ENCODE measurements at places on chromosomes 6 and 20.

DNA sequence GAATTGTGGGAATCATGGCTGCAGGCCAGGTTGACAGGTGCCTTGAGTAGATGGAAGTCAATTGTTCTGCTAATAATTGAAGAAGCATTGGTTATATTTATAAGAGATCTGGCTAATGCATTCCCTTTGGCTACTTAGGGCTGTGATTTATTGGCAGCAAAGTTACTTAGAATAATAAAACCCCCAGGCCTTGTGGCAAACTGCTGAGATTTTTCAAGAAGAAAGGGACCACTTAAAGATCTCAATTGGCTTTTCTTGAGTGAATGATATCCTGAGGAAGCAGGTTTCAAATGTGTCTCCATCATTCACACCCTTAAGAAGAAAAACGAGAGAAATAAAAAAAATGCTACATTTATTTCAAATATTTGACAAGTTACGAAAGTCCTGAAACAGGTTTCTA lies 27.4 kb downstream of the DDO start:
- no peak for DNase-seq

DNA sequence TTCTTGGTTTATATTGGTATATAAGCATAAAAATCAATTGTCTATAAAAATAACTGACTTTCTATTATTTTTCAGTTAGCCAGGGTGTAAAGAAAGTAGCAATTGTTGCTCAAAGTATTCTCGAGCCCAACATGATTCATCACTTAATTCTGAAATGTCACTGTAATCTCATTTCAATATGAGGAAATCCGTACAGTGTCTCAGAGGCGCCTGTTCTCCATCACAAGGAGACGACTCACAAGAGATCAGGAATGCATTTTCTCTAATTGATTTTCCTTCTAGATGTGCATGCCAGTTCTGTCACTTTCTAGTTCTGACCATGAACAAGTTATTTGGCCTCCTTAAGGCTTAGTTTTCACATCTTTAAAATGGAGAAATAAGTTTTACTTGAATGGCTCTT lies 753.1 kb downstream of the MAFB start:
- no peak for DNase-seq

- no peak for DNase-seq
Observed at GRCh38 chr6:111523484-111524167, 40.6 kb upstream of the REV3L start.

GRCh38 chr20:51928931-51929330 lies 126.6 kb upstream of the SALL4 start:
- no peak for DNase-seq

DNA sequence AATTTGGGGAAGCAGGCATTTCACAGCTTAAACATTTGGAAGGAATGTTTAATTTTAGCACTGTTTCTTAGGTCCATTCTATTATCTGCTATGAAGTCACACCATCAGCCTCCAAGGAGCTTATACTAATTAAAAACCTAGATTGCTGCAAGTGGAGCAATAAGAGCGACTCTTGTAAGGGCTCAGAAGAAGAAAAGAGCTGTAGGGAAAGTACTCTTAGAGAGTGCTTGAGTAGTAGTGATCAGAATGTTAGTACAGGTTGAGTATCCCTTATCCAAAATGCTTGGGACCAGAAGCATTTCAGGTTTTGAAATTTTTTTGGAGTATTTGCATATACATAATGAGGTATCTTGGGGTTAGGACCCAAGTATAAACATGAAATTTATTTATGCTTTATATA lies 285.3 kb downstream of the UBE3D start:
- no peak for DNase-seq

DNA sequence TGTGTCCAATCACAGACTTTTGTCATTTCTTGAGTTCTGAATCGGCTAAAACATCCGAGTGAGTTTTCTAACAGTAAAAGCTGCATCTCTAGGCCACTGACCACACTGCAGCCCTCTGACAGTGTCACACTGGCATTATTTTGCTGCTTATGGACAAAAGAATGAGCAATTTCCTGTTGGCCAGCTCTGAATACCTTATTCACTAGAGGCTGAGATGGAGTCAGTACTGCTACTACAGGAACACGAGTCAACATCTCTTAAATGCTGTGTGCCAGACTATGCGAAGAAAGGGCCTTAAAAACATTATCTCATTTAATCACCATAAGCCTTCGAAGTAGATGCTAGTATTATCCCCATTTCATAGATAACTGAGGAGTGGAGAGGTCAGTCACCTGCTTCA lies 42.5 kb upstream of the IPCEF1 start:
- no peak for DNase-seq

GRCh38 chr6:110557199-110557598 lies 80.8 kb upstream of the SLC22A16 start:
- no peak for DNase-seq

DNA sequence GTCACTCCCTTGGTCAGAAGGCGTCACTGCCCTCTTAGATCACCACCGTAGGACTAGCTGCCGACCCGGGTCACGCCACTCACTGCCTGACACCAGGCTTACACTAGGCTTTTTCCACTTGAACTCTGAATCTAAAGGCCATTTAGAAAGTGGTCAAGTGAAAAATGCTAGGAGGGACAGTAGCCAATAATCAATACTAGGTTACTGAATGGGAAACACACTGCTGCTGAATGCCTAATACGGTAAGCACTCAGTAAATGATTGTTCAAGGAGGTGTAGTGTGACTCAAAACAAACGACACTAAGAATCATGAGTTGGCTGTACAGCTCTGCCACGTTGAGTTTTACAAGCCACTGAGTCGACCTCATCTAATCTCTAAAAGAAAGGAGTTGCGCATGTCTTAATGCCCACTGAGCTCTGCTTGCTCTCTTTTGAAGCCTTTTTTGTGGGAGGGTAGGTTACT lies 760 bp upstream of the IBTK start:
- peak; percentile 84 for DNase-seq

DNA sequence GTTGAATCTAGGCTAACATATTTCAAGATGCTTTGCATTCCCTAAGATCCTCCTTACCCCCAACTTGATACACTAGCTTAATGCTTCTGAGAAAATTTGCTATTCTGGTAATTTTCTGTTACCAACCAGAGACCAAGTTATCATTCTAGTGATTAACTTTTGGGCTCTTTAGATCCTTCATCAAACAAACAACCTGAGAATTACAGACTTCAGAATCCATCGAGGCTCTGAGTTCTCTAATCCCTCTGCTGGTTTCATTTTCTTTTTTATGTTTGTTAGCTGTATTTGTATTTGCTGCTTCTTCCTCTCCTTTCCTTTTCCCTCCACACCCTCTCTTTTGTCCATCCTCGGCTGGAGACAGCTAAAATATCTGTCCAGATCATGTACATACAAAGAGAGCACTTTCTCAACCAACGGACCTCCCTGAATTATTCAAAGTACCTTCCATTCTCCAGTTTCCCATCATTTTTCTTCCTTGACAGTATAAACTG lies 98.7 kb upstream of the RIPOR2 start:
- no peak for DNase-seq

DNA sequence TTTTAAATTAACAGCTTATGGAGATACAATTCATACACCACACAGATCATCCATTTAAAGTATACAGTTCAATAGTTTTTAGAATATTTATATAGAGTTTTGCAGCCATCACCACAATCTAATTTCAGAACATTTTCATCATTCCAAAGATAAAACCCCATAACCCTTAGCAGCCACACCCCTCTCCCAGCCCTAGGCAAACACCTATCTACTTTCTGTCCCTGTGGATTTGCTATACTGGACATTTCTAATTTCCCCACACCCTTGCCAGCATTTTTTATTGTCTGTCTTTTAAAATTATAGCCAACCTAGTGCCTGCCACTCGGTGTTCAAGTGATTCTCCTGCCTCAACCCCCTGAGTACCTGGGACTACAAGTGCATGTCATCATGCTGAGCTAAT lies 23.0 kb upstream of the AKAP7 start:
- no peak for DNase-seq

DNA sequence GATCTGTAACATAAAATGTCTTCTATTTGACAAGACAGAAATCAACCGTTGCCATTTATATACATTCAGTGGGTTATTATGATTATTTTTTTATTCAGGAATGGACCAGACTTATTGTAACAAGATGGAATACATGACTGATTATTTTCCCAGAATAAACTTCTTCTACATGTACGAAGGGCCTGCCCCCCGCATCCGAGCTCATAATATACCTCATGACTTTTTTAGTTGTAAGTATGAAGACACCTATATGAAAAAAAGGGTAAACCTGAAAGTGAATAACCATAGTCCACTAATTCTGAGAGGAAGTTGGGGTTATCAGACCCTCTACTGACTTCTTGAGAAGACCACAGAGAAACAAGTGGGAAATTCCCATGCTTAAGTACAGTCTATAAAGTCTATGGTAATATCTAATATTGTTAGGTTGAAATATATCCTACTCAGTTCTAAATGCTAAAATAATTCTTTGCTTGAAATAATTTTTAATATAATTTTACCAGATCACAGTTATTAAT lies 15.9 kb downstream of the OR2A4 start:
- no peak for DNase-seq

- peak; percentile 77 for DNase-seq
Observed at GRCh38 chr20:38108986-38109541, 56.0 kb downstream of the TGM2 start.

DNA sequence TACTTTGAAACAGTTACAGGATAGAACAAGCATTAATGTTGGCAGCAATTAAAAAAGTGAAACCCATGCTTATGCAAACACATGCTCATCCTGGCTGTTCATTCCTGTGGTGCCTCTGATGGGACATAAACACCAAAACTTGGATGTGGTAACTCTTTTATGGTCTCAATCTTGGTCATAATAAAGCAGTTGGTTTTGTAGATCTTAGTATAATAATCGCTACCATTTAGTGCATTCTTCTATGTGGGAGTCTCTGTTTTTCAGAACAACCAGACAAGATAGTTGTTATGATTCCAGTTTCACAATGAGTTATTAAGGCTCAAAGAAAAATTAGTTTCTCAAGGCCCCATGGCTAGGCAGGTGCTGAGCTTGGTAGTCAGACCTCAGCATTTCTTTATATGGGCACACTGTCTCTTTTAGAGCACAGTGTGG lies 184.0 kb downstream of the UTRN start:
- DNase-seq = peak; percentile 14

- DNase-seq = no peak
Observed at GRCh38 chr6:51147756-51148155, 329.1 kb downstream of the TFAP2B start.

GRCh38 chr20:42901689-42902440 lies 287.8 kb downstream of the PTPRT start:
- DNase-seq = no peak

DNA sequence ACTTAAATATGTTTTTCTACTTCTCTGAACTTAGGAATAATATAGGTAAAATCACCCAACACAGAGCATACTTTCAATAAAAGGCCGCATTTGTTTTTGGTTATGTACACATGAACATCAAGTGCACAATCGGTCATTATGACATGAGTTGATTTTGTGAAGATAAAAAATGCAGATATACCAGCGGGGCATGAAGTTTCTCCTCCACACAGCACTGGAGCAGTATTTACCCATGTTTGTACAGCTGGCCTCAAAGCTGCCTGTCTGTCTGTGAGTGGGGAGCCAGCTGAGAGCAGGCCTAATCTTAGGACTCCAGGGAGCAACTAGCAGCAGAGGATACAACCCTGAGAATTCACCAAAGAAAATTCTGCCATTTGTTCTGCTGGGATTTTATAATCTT lies 206.5 kb downstream of the TPBG start:
- DNase-seq = no peak

- peak; percentile 88 for DNase-seq
Observed at GRCh38 chr20:51420111-51420510, 122.4 kb downstream of the NFATC2 start.
